ENCODE measurements at places on chromosomes 12 and 14.
A peak's percentile ranks its signal among the peaks of the same experiment; 100 is the strongest.

- no peak for DNase-seq
Observed at GRCh38 chr14:53285821-53286220, 132.7 kb upstream of the DDHD1 start.

- DNase-seq, result no peak
Observed at GRCh38 chr12:131606218-131606901, 104.5 kb upstream of the SFSWAP start.

DNA sequence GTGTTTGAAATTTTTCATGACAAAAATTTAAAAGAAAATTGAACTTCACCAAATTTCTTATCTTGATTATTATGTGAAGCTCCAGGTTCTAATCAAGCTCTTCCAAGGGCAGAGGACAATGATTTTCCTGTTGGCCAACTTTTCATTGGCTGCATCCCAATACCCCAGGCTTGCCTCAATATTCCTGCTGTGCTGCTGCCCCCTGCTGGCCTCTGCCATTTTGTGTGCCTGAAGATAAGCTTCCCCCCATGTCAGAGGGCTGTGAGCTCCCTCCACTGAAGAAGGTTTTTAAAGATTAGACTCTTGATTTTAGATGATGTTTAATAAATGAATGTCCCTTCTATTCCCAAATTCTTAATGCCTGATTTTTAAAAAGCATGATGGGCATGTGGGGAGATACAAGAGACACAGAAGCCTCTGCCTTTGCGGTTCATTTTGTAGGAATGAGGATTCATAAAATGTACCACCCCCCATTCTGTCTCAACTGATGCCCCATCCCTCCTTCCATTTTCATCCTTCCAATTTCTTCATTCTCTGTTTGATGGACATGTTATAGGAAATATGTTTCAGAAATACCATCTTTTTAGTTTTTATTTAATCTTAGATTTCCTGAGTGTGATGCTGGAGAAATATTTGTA is 76.7 kb upstream of the RGS6 start:
- DNase-seq, result peak; percentile 69

DNA sequence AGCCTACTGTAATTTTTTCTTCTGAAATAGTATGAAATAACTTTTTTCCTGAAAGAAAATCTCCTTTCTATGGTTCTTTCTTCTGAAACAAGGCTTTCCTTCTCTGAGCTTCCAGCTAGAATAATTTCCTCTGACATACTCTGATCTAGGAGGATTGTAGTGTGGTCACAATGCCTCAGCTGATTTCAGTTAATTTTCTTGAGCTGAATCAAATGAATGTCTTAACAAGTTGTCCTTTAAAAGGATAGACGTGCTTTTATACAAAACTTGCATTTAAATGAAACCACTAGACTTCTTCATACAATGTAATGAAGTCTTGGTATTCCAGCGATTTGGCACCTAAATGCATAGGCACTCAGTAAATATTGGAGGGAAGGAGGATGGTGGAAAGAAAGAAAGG is 94.4 kb downstream of the BICD1 start:
- no peak for DNase-seq

- DNase-seq, result no peak
Observed at GRCh38 chr12:55673638-55674037, 34.1 kb downstream of the ITGA7 start.

- no peak for DNase-seq
Observed at GRCh38 chr12:18971932-18972331, 157.6 kb upstream of the PLEKHA5 start.

- no peak for DNase-seq
Observed at GRCh38 chr14:21399311-21399870, 15.6 kb upstream of the SUPT16H start.

DNA sequence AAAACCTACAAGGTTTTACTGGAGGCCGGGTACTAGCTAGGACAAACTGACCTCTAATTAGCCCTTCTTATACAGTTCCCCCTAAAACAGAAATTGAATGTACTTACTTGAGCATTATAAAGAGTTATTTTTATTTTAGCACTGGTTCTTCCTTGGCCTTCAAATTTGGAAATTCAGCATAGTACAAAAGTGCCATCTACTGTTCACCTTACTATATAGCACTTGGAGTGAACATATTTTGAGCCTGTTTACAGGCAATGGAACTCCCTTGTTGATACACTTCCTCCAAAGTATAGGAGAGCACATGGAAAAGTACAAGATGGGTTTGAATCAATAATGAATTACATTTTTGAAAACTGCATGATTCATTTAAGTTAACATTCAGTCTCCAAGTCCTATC is 3.9 kb upstream of the POC1B start:
- peak; percentile 67 for DNase-seq

DNA sequence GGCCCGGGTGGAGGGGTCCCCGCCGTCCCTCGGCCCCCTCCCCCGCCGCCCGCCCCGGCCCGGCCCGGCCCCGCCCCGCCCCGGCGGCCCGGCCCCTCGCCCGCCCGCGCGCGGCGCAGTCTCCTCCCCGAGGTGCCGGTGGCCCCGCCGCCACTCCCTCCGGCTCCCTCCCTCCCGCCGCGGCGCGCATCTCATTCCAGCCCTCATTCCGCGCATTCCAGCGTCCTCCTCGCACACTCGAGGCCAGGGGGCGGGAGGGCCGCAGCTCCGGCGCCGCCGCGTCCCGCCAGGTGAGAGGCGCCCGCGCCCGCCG is at the start of gene TEAD4:
TSS of gene TEAD4 (plus strand) at position 206 of the 313 bp plus-strand sequence.
- peak; percentile 52 for DNase-seq
